NCI-H2081 (cell line): ENCODE measurements at places on chromosomes 16 and 17.

GRCh38 chr16:2149630-2150417 is 1.4 kb downstream of the RAB26 start:
- DNase-seq: no peak

DNA sequence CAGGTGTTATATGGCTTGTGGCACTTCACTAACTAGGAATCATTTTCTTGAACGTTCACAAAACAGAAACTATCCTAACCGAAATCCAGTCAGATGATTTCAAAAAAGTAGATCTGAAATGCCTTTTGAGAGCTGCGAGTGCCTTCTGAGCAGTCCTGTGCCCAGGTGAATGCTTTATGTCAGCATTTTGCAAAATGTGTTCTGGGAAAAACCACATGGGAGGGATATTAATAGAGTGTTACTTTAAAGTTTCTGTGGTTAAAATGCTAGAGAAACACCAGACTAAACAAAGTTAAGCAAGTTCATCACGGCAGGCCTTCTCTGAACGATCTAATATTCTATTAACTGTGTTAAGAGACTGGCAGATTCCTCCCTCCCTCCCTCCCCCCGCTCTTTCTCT is 15.8 kb upstream of the RGS9 start:
- no peak for DNase-seq

DNA sequence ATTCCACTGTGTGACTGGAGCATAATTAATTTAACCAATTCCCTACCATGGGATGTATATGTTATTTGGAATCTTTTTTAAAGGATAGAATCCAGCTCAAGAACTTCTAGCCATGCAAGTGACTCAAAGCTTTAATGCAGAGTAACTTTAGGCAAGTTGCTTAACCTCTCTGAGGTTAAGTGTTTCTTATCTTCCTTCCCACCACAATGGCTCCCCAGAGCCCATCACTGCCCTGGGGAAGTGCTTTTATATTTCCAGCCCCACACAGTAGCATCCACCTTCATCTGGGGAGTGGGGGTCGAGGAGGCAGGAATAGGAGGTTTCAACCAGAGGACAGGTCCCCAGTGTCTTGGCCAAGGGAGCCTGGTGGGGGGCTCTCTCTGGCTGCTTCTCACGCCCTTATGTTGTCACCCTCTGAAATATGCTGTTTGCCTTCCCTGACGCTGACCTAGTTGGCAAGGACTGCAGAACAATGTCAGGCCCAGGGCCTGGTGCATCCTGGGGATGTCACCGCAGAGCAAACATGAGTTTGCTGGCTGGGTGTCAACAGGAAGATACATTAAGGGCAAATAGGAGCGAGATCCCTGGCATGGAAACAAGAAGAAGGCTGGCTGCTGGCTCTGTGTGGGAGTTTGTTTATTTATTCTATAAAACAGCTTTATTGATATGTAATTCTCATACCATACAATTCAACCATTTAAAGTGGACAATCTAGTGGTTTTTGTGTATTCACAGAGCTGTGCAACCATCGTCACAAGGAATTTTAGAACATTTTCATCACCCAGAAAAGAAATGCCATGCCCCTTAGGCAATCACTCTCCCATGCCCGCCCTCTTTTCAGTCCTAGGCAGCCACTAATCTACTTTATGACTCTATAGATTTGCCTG is 46.6 kb upstream of the WSB1 start:
- DNase-seq: peak; percentile 2

GRCh38 chr16:9846362-9847099 is 335.7 kb downstream of the GRIN2A start:
- no peak for DNase-seq

- DNase-seq: no peak
Observed at GRCh38 chr17:10657148-10657547, at the start of gene MYH3. TSS of gene MYH3 (minus strand) at chr17:10657309. CDS start at chr17:10655064, 2,245 bp downstream.

GRCh38 chr16:3793161-3793576 is 75.8 kb upstream of the TRAP1 start:
- no peak for DNase-seq

DNA sequence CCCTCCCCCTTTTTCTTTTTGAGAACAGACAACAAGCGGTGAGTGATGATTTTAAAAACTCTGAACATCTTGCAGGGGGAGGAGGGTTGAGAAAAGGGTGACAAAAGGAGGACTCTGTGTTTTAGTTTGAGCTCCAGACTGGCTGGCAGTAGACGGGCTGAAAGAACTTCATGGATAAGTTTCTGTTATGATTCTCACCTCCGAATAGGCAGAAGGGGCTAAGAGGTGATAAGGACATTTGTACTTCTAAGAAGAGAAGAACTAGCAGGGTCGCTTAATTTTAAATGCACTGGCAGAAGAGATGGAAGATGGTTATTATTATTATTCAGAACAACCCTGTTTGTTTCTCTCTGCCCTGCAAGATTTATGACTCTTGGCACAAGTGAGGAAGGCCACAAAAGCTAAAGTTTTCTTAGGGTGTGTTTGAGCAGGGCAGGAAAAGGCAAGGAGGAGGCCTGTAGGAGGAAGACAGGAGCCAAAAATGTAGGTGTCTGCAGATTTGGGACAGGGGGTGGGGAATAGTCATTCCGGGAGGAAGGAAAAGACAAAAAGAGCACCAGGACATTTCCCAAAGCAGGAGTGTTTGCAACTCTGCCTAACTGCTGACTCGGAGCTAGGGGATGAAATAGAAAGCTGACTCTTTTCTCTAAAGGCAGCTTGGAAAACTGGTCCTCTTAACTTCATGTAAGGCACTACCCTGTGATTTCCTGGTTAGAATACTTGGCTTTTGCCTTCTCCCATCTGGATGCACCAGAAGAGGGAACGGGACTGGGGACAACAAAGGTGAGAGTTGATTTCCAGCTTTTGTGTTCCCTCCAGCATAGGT is 11.9 kb upstream of the HOXB2 start:
- DNase-seq: no peak
